GM10248 (cell line): ENCODE measurements at places on chromosomes 11 and 22.

- DNase-seq = no peak
Observed at GRCh38 chr11:65355776-65356393, 1.3 kb downstream of the TIGD3 start.

DNA sequence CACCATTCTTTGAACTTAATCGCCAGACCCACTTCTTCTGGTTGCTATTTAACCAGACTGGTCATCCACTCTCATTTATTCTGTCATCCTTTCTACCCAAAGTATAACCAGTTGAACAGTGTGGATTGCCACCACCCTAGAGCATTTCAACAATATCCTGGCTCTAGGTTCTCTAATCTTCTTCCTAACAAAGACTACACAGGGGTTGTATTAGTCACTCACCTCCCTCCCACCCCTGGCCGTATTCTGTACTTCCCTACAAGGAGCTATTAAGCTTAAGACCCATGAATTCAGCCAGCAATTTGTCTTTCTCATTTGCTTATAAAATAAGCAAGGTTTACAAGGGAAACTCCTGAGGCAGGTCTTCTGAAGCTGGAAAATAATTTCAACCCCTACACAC, 46.9 kb upstream of the CEP126 start:
- no peak for DNase-seq

GRCh38 chr11:93648158-93648557, 13.3 kb upstream of the CEP295 start:
- peak; percentile 16 for DNase-seq

DNA sequence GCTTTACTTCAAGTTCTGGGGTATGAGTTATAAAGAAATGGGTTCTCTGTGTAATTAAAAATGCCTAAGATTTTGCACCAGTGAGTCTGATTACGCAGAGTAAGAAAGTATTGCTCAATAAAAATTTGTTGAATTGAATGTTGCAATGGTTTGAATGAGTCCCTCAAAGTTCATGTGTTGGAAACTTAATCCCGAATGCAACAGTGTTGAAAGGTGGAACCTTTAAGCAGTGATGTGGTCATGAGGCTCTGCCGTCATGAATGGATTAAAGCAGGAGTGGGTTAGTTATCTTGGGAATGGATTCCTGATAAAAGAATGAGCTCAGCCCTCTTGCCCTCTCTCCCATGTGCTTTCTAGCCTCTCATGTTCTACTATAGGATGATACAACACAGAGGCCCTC, 52.6 kb upstream of the SESN3 start:
- no peak for DNase-seq

- no peak for DNase-seq
Observed at GRCh38 chr22:42160830-42161696, 30.5 kb upstream of the CYP2D6 start.

- DNase-seq = no peak
Observed at GRCh38 chr11:125933030-125933813, 12.6 kb upstream of the VSIG10L2 start.
